ENCODE measurements at places on chromosomes 2 and 18.

GRCh38 chr2:26482211-26483026 is 4.5 kb upstream of the OTOF start:
- DNase-seq = no peak

GRCh38 chr2:180523621-180524340 is 456.6 kb upstream of the UBE2E3 start:
- no peak for DNase-seq

DNA sequence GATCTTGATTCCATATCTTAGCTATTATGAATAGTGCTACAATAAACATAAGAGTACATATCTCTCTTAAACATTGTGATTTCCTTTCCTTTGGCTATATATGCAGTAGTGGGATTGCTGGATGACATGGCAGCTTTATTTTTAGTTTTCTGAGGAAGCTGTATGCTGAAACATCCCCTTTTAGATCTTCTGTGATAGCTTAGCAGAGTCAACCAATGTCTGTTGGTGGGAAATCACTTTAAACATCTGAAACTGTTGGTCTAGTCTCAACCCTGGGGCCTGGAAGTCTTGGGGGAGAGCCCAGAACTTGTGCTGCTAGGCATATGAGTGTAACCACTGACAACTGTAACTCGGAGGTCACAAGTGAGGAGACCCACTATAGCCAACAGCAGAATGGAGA is 378.6 kb upstream of the SLC14A2 start:
- DNase-seq = no peak

DNA sequence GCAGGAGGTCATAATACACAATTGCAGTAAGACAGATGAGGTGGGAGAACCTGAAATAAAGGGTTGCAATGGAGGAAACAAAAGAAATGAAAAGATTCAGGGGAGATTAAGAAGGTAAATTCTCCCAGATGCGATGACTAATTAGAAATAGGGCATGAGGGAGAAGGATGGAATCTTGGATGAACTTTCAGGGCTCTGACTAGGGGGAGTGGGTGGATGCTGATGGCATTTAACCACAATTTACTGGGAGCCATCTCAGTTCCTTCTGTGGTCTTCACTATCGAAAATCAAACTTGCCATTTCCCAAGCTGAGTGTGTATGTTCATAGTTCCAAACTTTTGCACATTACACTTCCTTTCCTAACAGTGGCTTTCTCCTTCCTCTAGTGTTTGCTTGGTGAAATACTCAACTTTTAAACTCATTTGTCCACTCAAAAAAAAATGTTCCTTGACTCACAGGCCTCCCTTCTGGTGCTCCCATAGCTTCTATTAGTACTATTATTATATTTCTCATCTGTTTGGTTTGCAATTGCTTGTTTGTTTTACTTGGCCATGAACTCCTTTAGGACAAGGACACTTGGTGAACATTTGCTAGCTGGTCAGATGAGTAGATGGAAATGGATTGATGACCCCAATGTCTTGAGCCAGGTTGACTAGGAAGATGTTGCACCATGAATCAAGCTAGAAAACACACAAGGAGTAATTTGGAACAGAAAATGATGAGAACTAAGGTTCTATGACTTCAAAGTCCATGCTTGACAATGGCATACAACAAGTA is 178.5 kb downstream of the DIS3L2 start:
- no peak for DNase-seq

GRCh38 chr2:134413912-134414311 is 160.0 kb downstream of the MGAT5 start:
- DNase-seq = no peak

- peak; percentile 55 for DNase-seq
Measured at GRCh38 chr2:172710584-172711047, 25.0 kb upstream of the RAPGEF4 start.

GRCh38 chr2:210199186-210199765 is 26.0 kb downstream of the ACADL start:
- peak; percentile 19 for DNase-seq

DNA sequence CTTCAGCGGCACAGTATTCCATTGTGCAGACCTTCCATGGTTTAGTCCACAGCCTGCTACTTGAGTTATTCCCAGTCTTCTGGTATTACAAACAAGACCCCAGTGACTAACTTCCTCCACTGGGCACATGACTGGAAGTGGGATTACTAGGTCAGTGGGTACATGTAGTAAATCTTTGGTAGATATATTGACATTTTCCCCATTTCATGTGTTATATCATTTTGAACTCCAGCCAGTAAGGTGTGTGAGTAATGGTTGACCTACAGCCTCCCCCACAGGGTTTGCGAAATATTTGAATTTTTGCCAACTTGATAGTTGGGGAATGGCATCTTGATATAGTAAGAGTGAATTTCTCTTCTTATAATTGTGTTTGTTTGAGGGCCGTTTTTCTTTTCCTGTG is 58.8 kb downstream of the RNF144A start:
- no peak for DNase-seq

DNA sequence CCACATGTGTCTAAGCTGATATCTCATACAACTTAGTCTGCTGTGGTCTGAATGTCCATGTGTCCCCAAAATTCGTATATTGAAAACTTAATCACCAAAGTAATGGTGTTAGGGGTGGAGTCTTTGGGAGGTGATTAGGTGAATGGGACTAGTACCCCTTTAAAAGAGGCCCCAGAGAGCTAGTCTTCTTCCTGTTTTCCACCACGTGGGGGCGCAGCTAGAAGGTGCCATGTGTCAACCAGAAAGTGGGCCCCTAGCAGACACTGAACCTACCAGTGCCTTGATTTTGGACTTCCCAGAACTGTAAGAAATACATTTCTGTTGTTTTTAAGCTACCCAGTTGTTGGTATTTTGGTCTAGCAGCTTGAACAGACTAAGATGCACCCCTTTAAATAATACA is 86.6 kb downstream of the ASB1 start:
- DNase-seq = peak; percentile 70

DNA sequence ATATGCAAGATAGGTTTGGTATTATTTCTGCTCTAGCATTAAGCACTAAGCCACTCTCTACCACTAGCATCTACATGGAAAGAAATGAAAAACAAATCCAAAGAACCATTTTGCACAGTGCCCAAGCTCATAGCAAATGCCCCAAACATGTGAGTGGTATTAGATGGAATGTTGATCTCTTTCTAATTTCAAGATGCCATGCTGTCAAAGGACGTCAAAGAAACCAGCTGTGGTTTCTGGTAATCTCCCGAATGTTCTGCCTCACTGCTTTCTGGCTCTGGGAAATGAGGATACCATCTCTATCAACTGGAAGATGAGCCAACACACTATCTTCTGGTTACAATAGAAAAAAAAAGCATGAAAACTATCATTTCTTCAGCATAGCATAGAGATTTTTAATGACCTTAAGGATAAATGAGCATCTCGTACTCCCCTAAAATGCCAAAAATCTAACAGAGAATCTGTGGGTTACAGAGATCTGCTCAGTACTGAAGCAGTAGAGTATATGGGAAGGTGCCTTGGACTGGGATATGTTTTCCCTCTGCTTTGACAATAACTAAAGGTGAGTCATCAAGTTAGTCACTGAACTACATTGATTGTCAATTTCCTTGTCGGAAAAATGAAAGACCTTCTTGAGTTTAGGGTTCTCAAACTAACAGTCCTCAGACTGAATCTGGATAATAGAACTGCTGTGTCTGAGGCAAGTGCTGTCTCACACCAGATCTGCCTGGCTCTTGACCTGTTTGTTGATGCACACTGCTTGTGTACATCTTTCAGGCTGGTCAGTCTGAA is 244.8 kb upstream of the NCKAP5 start:
- DNase-seq = no peak

GRCh38 chr2:172726172-172726735 is 9.4 kb upstream of the RAPGEF4 start:
- peak; percentile 56 for DNase-seq

GRCh38 chr18:74546751-74547530 is 12.6 kb downstream of the CNDP1 start:
- no peak for DNase-seq

DNA sequence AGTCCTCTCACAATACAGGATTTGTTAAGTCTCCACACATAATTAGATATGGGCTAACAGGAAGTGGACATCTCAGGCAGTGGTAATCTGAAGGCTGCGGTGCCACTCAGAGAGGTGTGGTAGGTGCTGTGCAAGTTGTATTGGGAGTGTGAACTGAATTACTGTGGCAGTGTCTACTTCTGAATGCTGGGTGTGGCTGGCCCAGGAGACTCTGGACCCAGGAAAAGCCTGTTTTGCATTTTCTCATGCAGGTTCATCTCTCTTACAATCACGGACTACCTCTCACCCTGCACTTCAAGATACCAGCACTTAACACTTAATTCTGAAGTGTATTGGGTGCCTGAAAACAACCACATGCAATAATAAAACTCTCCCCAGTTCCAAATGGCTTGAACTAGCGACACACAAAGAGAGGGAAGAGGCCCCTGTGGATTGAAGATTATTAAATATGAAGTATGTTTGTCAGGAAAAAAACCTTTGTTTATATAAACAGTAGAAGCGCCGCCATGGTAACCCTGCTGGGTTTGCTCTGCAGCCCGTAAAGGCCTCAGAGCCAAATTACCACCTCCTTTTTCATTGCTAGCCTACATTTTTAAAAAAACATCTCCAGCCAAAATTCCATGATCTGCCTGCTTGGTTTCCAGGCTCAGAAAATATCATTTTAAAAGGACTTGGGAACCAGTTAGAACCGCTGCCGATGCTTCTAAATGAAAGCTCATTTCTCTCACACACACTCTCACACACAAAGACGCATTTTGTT is 77.5 kb downstream of the GFPT1 start:
- DNase-seq = peak; percentile 76

DNA sequence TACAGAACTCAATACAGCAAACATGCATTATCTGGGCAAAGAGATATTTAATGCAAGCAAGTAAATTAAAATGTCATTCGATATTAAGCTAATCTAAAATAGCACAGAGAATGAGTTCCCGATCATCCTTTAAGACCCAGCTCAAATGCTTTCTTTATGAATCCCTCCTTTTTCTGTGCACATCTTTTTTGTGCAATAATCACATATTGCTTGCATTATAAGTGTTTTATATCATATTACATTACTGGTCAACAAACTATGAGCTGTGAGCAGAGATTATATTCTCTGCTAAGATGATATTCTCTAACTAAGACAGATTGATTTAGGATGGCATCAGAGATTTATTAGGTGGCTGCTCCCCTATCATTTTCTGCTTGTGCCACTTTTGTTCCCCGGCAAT is 146.1 kb downstream of the ERBB4 start:
- no peak for DNase-seq

DNA sequence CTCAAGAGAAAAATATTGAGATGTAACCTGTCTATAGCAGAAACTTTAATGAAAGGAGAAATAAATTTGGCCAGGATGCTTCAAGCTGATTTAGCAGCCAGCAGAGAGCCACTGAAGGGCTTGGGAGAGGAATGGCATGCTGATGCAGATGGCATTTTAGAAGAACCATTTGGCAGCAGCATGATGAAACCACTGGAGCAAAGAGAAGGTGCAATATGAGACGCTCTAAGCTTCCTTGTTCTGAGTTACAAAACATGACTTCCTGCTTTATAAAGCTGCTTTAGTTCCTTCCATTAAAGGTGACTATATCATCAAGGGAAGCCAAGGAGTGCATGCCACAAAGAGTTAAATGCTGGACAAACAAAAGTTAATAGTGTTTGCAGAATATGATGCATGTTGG is 189.7 kb downstream of the PID1 start:
- DNase-seq = peak; percentile 11

DNA sequence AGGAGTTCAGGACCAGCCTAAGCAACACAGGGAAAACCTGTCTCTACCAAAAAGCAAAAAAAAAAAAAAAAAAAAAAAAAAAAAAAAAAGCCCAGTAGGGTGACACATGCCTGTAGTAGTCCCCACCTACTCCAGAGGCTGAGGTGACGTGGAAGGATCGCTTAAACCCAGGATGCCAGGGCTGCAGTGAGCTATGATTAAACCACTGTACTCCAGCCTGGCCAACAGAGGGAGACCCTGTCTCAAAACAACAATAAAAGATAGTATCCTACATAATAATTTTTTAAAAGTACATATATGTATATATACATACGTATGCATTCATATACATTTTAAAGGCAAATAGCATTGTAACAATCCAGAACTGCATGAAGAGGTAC is 51.7 kb downstream of the SOS1 start:
- DNase-seq = peak; percentile 55

DNA sequence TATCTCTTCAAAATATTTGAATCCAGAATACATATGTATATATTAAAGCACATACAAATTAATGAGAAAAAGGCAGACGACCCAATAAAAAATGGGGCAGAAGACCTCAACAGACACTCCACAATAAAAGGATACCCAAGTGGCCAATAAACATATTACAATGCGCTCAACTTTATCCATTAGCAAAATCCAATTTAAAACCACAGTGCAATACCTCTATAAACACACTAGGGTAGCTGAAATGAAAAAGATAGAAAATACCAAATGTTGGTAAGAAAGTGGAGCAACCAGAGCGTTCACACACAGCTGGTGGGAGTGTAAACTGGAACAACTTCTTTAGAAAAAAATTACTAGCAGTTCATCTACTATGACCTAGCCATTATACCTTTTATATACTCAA is 75.3 kb downstream of the CCDC148 start:
- no peak for DNase-seq

DNA sequence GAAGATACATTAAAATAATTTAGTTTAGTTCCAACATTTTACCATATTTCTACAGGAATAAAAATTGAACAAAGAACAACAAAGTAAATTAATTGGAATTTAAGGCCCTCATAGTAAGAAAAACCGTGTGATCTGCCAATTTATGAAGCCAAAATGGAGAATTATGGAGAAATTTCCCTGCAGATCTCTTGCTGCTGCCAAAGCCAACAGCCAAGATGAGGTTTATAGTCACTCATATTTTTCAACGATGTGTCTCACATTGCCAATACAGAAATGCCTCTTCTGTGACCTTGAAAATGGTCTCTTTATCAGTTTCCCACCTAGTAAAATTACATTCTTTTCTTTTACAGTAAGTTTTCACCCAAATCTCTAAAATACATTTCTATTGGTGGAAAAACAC is 317.2 kb upstream of the FIGN start:
- DNase-seq = no peak
